ENCODE measurements at places on chromosomes 6 and 20.

DNA sequence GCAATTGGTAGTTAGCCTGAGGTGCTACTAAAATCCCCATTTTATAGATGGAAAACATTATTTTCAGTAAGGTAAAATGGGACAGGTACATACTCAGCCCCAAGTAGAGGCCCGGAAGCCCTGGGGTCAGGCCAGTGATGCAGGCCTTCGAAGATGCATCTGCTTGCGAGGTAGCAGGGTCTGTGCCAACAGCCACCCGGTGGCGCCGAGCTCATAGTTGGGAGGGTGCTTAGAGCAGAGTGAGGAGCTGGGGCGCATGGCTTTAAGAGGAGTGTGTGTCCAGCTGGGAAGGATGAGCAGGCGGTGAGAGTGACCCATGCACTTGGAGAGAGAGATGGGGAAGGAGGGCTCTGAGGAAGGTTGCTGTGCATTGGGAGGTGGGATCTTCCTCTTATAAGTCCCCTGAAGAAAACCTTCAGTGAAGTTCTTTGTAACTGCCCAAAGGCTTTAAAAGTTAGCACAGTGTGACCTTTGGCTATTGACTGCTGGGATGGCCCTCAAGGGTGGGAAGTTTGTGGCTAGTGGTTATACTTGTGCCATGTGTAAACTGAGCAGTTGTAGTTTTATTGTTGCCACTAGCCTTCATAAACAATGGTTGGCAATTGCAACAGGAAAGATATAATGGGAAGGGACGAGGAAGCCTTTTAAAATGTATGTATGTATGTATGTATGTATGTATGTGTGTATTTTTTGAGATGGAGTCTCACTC lies 71.1 kb downstream of the TOX2 start:
- no peak for DNase-seq

- DNase-seq, result no peak
These were observed 267.2 kb upstream of the SULF2 start for GRCh38 chr20:48052475-48052835.

DNA sequence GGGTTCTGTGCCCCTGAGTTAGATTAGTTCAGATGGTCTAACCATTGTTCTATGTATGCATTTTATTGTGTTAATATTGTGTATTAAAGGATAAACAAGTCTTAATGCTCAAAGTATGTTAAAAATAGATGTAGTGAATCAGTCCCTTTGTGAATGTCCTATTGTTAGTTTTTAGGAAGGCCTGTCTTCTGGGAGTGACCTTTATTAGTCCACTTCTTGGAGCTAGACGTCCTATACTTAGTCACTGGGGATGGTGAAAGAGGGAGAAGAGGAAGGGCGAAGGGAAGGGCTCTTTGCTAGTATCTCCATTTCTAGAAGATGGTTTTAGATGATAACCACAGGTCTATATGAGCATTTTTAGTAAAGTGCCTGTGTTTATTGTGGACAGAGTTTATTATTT lies 12.3 kb upstream of the HMGN4 start:
- peak; percentile 78 for DNase-seq

DNA sequence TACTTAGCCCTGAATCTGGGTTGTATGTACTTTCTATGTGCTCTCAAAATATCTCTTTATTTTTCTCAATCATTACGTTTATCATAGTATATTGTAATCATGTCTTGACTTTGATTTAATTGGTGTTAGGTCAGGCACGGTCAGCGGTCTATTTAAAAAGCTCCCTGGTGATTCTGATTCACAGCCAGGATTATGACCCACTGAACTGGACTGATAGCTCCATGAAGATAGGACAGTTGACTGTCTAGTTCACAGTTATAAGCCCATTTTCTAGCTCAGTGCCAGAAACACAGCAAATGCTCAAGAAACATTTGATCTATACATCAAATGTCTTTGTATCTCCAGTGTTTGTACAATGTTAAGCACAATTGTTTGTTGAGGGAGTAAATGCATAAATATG lies 111.5 kb upstream of the CCN2 start:
- DNase-seq, result no peak

GRCh38 chr6:154721460-154721859 lies 11.8 kb upstream of the SCAF8 start:
- no peak for DNase-seq

DNA sequence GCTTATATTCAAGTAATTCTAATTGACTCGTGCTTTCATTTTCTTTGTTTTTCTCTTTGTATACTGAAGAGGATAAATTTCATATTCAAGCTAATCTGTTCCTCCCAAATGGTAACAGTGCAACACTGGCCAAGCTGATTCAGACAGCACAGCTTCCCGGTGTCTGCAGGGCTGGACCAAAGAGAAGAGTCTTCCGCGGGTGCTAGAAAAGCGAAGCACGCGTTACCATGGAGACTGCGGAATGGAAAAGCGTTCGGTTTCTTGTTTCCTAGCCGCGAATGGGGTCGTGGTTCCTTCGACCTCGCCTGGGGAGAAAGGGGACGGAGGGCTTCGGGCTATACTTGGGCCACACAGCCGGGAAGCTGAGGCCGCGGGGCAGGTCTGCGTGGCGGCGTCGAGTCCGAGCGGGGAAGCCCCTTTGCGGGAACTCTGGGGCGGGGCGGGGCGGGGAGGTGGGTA lies 6.2 kb upstream of the ZNF311 start:
- peak; percentile 42 for DNase-seq
